Stimulated activated naive CD4-positive, alpha-beta T cell treated with Interleukin-2 at 50 U/mL for 16 hours (primary cell): ENCODE measurements at places on chromosomes 6 and 20.

- DNase-seq, result no peak
Observed at GRCh38 chr6:168159506-168159905, 80.5 kb upstream of the FRMD1 start.

DNA sequence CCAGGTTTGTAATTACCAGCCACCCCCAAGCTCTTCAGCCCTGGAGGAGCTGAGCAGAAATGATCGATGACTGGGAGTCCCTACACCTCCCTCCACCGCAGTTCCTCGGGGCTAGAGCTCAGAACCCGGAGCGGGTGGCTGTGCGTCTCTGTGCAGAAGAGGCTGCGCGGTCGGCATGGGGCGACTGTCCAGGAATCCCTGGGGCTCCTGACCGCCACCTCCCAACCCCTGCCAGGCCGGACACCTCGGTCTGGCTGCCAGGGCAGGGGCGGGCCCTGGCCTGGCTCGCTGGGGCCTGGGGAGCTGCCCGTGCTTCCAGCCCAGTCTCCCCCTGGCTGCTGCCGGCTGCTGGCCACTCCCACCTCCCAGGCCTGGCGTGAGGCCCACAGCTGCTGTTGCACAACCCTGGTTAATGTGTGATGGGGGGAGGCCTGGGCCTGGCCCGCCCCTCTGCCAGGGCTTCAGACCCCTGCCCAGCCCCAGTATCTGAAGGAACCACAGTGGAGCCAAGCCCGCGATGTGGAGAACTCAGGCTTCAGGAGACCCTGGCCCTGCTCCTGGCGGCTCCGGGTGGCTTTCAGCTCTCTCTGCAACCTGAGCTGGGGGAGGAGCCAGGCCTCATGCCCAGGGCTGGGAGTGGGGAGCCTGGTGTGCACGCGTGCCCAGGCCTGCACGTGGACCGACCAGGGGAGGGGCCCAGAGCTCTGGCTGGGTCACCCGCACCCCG lies 1.2 kb downstream of the SLC2A4RG start:
- peak; percentile 31 for DNase-seq

DNA sequence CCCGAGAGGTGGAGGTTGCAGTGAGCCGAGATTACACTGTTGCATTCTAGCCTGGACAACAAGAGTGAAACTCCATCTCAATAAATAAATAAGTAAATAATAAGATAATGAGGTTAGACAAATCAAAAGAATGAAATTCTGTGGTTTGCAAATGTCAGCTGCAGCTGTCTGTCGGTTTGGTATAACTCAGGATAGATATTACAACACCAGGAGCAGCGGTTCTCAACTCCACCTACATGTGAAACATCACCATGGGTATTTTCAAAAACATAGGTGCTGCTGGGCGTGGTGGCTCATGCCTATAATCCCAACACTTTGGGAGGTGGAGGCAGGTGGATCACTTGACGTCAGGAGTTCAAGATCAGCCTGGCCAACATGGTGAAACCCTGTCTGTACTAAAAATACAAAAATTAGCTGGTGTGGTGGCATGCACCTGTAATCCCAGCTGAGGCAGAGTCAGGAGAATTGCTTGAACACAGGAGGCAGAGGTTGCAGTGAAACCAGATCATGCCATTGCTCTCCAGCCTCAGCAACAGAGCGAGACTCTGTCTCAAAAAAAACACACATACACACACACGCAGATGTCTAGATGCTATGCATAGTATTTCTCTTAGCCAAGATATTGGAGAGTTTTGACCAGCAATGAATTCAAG lies 126.1 kb upstream of the LAMP5 start:
- no peak for DNase-seq

GRCh38 chr20:24432046-24432442 lies 37.4 kb upstream of the SYNDIG1 start:
- DNase-seq, result no peak

DNA sequence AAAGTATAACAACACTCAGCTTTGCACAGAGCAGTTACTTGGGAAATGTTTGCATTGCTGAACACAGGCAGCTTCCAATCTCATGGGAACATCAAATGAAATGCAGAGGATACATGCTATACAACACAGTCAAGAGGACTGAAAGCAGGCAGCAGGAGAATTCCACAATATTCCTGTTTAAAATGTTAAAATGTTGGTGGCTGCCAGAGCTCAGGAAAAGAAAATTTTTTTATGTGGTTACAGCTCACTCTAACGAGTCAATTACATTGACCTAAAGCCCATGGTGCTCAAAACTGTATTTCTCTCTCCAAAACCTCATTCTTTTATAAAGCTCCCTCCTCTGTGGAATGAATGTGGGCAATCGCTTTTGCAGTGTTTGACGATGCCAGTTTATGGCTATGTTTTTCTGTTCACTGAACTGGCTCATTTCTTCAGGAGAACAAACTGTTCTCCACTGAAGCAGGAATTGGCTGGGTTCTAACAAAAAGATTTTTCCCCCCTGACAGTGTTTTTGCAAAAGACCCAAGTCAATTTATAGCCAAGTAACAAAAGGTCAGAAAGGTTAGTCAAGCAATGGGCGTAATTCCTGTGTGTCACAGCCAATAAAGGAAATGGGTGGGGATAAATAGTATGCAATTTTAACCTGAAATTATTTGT lies 69.0 kb downstream of the ZHX3 start:
- no peak for DNase-seq

GRCh38 chr6:78868116-78868515 lies 765 bp downstream of the IRAK1BP1 start:
- DNase-seq, result no peak

DNA sequence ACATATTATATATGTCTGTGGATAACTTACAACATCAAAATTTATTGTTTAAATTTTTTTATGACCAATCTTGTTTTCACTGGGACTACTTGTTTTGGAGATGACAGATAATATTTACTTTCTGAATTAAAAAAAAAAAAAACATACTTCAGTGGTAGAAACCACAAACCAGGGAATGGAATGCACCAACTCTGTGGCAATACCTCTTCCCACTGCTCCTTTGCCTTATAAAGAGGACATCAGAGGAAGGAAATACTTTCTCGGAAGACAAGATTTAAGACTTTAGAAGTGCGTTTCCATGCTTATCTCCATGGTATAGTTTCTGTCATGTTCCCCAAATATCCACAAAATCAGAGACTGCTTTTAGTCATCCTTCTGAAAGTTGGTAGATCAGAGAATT lies 1241.1 kb upstream of the EYS start:
- no peak for DNase-seq

- DNase-seq, result no peak
Observed at GRCh38 chr6:54058236-54058635, 53.0 kb upstream of the MLIP start.

DNA sequence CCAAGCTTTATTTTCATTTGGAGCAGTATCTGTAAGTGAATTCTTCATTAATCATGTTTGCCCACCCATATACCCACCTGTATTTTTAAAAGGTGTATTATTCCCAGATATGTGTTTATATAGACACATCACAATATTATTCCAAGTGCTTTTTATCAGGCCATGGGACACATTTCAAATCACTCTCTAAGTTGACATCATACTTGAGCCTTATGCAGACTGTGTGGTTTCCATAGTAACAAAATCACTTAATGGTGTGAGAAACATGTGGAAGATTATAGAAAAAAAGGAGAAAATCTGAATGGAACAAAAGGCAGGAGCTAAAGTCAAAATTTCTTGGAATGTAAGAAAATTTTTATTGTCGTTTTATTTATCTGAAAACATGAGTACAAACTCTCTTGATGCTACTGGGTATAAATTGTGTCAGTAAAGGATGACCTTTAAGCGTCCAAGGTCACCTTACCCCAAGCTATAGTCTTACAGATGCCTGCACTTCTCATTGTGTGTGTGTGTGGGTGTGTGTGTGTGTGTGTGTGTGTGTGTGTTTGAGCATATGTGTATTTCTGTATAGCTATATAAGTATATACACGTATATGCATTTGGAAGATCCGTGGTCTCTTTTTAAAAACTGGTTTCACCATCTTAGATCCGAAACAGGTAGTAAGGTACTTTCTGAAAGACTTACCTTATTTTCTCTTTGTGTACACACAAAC lies 79.8 kb upstream of the CCN6 start:
- no peak for DNase-seq

DNA sequence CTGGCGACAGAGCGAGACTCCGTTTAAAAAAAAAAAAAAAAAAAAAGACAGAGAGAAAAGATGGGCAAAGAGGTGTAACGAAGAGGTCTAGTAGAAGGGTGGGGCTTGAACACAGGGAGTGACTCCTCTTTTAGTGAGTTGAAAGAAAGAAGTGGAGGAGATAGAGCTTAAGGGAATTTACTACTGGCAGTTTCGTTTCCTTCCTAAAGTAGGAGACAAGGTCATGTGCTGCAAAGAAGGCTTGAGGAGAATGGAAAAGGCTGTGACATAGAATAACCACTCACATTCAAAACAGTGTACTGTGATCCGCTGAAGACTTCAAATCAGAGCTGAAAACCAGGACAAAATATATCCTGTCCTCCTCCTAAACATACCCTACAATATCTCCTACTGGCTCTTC lies 63.8 kb upstream of the EIF2S2 start:
- no peak for DNase-seq

DNA sequence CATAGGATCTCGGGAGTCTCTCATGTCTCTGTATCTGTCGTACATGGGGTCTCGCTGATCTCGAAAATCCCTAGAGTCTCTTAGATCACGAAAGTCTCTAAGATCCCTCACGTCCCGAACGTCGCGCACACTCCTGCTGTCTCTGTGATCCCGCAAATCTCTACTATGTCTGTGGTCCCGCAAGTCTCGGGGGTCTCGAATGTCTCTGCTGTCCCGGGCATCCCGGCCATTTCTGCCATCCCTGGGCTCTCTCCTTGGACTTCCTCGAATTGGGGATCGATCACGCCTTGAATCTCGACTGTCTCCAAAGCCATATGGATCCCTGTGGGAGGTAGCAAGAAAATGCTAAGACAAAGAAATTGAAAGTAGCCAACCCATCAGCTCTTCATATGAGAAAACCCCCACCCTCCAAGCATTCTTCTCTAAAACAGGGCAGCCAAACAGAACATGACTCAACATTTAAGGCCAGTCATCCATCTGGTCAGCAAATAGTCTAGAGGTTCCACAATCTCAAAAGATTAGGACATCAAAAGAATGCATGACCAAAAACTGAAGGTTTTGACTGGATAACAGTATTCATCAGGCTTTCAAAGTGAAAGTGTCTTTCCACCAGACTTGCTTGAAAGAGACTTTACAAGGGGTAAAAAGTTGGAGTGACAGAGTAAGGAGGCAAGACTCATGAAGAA lies 19.4 kb downstream of the NCOA5 start:
- no peak for DNase-seq

GRCh38 chr6:15770347-15771143 lies 107.7 kb upstream of the DTNBP1 start:
- DNase-seq, result no peak

GRCh38 chr20:32439132-32439829 lies 81.2 kb downstream of the ASXL1 start:
- DNase-seq, result no peak

GRCh38 chr20:14877301-14878028 lies 540.1 kb upstream of the FLRT3 start:
- no peak for DNase-seq

GRCh38 chr20:31593221-31594001 lies 11.7 kb upstream of the ID1 start:
- DNase-seq, result no peak

DNA sequence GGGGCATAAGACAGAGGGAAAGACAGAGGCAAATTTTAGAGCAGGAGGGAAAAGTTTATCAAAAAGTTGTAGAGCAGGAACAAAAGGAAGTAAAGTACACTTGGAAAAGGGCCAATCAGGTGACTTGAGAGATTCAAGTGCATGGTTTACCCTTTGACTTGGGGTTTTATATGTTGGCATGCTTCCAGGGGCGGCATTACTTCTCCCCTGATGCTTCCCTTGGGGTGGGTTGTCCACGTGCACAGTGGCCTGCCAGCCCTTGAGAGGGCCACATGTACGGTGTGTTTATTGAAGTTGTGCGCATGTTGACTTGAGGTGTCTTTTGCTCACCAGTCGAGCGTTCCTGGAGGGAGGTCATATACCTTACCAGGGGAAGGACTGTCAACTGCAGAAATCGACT lies 259.5 kb upstream of the JARID2 start:
- DNase-seq, result no peak

GRCh38 chr20:57180387-57180786 lies 86.1 kb downstream of the BMP7 start:
- DNase-seq, result no peak

DNA sequence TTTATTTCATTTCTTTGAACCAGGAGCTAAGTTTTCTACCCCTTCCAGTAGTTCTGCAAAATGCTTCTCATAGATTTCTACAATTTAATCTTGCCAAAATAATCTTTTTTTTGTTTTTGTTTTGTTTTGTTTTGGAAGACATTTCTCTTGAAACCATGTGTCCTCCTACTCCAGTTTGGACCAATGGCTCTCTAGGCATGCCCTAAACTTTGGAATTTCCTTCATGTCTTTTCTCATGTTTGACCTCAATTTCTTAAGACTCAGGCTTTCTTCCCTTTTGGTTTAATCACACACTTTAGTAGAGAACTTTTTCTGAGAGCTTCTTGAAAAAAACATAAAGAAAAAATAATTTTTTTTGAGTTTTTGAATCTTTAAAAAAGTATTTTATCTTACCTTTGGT lies 173.8 kb downstream of the GJA1 start:
- no peak for DNase-seq

- DNase-seq, result no peak
Observed at GRCh38 chr6:16355699-16356446, 117.5 kb downstream of the GMPR start.

GRCh38 chr6:141033101-141033500 lies 1099.6 kb upstream of the GJE1 start:
- no peak for DNase-seq

DNA sequence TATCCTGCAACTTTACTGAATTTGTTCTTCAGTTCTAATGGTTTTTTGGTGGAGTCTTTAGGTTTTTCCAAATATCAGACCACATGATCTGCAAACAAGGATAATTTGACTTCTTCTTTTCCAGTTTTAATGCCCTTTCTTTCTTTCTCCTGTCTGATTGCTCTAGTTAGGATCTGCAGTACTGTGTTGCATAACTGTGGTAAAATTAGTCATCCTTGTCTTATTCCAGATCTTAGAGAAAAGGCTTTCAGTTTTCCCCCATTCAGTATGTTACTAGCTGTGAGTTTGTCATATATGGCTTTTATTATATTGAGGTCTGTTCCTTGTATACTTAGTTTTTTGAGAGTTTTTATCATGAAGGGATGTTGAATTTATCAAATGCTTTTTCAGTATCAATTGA lies 4.3 kb downstream of the MICA start:
- DNase-seq, result no peak

GRCh38 chr6:16183187-16183664 lies 54.3 kb downstream of the MYLIP start:
- no peak for DNase-seq

DNA sequence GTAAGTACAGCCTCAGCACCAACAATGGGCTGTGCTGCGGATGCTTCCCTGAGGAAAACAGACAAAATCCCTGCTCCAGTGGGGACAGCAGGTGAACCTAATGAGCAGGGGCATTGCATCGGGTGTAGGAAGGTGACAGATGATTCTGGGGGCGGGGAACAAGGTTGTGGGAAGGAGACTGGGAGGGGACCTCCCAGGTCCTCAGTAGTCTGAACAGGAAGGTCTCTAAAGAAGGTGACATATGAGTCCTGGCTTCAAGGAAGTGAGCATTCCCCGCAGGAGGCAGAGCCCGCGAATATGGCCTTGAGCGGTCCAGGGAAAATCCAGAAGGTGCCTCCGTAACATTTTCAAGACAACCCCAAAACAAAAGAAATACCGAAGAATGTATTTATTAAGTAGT lies 19.4 kb downstream of the ULBP1 start:
- no peak for DNase-seq

- no peak for DNase-seq
Observed at GRCh38 chr20:41577129-41578009, 40.8 kb downstream of the CHD6 start.
